ENCODE measurements at places on chromosomes 2 and 18. TPM values are rescaled to one million over a fixed set of nuclear protein-coding genes. Genes with fewer than 3 reads are reported as not detected.
A peak's percentile ranks its signal among the peaks of the same experiment; 100 is the strongest.

PRADC1 gene
- 10.1 TPM for total RNA-seq

DES gene
- not detected for total RNA-seq

ALPP gene
- total RNA-seq, result not detected

ERMN gene
- total RNA-seq, result 1.0 TPM

CPO gene
- total RNA-seq, result not detected

LHCGR gene
- not detected for total RNA-seq

- DNase-seq, result no peak
These were observed 25.5 kb downstream of the CYRIA start for GRCh38 chr2:16640001-16640700.

GRCh38 chr2:32118055-32118454 lies 47.6 kb upstream of the SLC30A6 start:
- no peak for DNase-seq

- DNase-seq, result no peak
These were observed 11.0 kb upstream of the CREG2 start for GRCh38 chr2:101398116-101398821.

GRCh38 chr2:4898706-4899105 lies 793.5 kb upstream of the SOX11 start:
- DNase-seq, result no peak

DNA sequence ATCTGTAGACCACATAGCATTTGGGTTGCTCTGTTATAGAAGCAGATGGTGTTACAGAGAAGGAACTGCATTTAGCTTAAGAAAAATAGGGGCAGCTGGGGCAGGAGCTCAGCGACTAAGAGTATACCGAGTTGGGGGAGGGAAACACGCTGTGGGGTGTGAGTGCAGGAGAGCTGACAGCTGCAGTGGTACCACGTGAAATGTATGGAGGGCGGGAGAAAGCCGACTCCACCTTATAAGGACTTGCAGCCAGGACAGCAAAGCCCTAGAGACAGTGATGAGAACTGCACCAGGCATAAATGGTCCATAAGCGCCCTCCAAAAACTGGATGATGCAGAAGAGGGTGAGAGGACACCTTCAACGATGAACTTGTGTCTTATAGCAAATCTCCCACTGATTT lies 237.6 kb downstream of the PRKCE start:
- DNase-seq, result peak; percentile 73

DNA sequence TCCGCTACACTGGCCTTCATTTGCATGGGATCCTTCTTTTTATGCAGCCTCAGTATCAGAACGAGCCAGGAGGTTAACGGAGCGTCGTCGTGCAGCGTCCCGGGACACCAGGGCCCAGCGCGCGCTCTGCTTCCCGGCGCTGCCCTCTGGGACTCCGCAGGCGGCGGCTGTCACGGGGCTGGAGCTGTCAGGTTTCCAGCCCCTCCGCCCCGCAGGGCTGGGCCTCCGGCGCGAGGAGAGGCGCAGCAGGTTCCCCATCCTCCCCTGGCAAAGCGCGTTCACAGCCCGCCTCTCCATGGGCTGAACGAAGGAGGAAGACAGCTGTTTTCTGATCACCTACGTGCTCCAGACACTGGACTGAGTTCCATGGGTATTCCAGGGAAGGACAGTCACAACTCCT lies 12.5 kb upstream of the PAX8 start:
- no peak for DNase-seq

DNA sequence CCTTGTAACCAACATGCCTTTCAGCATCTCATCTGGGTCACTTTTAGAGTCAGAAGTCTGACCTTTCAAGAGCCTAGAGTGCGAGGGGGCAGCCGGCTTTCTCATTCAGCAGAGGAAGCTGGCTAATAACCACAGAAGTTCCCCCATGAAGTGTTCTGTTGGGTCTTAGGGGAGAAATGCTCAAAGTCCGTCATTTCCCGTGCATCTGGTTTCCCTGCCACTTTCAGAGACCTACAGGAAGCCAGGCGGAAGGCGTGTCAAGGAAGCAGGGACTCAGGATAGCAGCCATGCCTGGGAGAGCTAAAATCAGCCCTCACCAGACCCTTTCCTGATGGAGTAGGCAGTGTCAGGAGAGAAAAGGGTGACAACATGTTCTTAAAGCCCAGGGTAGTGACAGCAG lies 301.8 kb upstream of the ID2 start:
- DNase-seq, result no peak

DNA sequence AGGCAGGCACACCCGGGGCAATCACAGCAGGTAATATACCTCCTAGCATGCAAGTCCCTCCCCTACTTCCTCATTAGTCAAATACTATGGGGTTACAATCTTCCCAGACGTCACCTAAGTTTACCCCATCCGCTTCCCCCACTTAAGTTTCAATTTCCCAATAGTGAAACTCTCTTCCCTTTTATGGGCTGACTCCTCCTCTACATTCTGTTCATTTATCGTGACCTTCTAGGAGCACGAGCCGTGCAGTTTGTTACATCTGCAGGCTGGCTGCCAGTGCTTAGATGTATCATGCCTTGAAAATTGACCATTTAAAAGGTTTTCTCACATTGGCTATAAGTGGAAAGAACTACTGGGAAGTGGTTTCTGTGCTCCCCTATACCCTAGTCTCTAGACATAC lies 1357.8 kb upstream of the CRIM1 start:
- DNase-seq, result no peak

- no peak for DNase-seq
These were observed 1356.8 kb upstream of the CRIM1 start for GRCh38 chr2:34998741-34999140.

DNA sequence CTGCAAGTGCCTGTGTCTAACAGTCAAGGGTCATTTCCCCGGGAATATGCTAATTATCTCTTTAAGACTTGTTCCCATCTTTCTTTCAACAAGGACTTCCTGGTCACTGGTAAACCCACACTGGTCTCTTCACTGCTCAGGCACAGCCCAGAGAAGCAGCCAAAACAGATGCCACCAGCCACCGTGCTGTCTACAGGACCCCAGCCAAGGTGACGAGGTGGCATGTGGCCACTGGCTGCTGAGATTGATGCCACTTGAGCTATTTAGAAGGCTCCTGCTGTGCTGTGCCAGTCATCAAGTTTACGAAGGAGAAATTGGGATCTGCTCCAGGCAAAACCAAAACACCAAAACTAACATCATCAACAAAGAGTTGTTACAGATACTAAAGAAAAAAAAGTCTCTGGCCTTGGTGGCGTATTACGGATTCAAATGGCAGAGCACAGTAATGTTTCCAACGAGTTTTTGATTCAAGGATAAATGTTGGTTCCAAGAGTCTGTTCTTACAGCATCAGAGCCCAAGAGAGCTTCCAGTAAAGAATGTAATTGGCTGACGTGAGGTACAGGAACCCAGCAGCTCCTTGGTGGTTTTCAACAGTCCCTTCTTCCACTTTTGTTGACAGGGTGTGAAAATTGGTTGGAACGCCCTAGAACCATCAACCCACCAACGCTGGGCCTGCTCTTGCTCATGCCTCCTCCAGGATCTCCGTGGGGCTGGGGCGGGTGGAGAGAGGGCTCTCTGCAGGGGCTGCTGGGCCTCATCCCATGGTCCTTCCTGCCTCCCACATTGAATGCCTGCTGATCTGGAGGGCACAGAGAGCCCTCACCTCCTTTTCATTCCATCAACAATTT lies 63.7 kb upstream of the ZCCHC2 start:
- no peak for DNase-seq

DNA sequence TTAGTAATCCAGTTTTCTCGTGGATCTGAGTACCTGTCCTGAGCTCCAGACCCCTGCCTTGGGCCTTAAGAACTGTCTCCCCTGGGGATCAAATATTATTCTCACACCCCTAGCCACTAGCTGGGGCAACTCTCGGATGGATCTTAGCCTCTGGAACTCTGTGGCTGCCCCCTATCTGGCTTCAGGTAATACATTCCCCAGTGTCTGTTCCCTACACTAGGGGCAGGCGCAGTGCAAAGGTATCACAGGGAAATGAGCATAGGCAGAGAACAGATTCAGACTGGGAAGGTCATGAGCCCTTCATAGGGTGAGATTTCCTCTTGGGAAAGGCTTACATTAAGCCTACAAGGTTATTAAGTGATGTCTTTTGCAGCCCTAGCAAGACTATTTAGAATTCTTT lies 11.2 kb upstream of the SIX2 start:
- DNase-seq, result no peak

DNA sequence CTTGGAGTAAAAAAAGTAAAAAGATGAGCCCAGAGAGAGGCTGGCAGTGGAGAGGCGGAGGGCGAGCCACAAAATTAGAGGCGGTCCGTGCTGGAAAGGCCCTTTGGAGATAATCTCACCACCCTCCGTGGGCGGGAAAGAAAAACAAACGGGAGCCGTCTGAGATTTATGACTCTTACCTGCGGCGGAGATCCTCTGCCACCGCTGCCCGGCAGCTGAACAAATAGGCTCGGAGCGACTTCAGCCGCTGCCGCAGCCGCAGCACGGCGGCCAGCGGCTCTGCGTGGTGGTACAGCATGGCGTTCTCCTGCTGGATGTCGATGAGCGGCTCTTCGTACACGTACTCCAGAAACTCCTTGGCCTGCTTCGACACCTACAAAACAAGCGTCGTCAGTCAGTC lies 94.6 kb downstream of the PLEKHM3 start:
- DNase-seq, result no peak

DNA sequence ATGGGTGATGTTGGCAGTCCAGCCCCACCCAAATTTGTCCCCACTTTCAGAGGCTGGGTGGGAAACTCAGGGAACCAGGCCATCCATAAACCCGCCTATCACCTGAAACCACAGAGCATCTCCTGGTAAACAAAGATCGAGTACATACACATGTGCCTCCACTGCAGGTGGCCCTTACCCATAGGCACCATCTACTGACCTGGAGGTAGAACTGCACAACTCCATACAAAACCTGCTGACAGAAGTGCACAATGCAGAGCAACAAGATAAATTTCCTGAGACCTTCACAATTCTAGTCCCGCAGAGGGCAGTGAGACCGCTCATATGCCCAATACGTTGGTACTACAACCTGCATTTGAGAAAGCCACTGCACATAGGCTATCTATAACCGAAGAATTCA lies 856.3 kb downstream of the SUCLG1 start:
- DNase-seq, result no peak

DNA sequence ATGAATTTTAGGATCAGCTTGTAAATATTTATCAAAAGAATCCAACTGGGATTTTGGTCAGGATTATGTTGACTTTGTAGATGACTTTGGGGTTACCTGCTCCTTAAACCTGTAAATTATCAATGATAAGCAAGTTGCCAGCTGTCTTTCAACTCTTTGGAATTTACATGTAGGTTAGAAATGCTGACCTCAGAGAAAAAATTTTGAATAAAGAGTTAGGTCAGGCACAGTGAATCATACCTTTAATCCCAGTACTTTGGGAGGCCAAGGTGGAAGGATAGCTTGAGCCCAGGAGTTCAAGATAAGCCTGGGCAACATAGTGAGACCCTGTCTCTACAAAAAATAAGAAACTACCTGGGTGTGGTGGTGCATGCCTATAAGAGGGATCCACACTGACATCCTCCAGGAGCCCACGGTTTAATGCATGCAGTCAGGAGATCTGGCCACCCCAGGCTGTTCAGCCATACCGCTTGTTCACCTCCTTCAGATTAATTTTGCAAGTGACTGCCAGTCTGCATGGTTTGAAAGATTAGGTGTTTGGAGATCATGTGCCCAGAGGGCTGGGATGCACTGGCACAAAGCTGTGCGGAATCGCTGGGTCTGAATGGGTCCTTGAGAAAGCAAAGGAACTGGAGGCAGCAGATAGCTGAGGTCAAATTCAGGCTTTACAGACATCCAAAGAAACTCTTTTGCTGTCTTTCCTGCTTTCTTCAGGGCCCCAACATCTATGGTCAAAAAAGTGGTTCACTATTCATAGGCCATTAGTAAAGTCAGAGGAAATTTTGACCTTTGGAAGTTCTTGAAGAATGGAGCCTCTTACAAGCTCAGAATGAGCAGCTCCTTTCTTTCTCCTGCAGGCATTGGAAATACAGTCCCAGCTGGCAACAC lies 83.4 kb upstream of the TXNDC2 start:
- DNase-seq, result no peak

- no peak for DNase-seq
These were observed 107.4 kb downstream of the NOL4 start for GRCh38 chr18:34117319-34117718.

DNA sequence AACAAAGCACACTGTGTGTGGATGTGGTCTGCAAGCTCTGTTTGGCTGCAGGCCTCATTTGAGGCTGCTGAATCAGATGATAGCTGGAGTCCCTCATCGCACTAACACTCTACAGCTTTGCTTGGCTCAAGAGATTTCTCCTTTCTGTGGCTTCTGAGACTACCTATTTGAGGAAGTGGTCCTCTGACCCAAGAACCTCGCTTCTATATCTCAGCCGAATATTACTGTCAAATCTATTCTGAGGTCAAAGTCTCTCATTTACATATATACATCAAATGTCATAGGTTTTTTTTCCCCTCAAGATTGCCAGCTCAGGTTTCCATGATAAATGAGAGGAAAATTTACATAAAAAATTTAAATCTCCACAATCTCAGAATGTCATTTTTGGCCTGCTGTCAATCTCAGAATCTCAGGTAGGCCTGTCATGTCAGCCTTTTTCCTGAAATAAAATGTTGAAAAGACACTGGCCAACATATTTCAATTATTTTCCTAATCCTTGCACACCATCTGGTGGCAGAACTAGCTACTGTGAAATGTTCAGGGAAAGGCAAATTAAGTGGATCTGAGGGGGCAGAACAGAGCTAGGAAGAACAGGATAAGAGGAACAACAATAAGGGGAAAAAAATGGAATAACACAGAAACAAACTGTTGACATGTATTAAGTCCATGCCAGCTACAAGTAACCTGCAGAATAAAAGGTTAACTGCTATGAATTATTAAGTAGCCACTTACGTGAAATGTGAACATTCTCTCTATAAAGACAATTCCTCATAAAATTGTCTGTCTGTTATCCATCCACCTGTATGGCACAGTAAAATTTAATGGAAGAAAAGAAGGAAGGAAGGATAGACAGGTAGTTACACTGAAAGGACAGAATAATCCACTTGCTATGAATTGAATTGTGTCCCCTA lies 39.3 kb downstream of the AP1S3 start:
- DNase-seq, result no peak

- no peak for DNase-seq
These were observed 1.1 kb downstream of the LRRFIP1 start for GRCh38 chr2:237628247-237629187.

DNA sequence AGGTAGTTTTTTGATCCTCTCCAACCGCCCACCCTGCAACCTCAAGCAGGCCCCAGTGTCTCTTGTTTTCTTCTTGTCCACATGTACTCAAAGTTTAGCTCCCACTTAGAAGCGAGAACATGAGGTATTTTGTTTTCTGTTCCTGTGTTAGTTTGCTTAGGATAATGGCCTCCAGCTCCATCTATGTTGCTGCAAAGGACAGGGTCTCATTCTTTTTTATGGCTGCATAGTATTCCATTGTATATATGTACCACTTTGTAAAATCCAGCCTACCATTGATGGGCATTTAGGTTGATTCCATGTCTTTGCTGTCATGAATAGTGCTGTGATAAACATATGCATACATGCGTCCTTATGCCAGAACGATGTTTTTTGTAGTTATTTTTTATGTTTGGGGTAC lies 2.5 kb downstream of the CRYGC start:
- DNase-seq, result no peak

GRCh38 chr18:63067939-63068338 lies 251.6 kb downstream of the BCL2 start:
- peak; percentile 42 for DNase-seq

Data from activated naive CD4-positive, alpha-beta T cell treated with anti-CD3 and anti-CD28 coated beads for 36 hours (primary cell).